ENCODE measurements at places on chromosomes 3 and 15. TPM values are rescaled to one million over a fixed set of nuclear protein-coding genes. Genes with fewer than 3 reads are reported as not detected.

DNA sequence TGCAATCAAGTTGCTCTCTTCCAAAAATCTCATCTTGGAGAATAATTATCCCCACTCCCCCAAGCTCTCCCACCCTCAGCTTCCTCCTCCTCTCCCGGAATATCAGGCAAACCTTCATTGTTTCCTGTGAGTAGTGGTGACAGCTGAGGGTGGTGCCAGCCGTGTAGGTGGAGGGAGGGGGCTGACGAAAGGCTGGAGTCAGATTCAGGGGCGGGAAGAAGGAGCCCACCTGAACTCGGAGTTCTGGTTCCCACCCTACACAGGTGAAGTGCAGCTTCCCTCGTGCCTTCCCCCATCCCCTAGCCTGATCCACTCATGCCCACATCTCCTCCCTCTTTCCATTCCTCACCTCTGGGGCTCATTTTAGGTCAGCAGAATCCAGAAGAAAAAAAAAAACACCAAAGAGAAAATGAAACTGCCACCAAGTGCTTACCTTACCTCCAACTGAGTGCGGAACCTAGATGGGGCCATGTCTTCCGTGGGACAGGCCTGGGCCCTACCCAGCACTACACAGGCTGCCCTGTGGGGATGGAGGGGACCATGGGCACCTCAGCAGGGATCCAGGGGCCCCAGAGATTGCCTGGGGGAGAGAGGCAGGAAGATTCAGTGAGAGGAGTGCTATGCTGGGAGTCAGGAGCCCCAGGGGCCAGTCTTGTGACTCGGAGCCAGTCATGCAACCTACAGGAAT, 81.3 kb downstream of the ADCY5 start:
- H3K27me3 ChIP-seq = peaks cover 12% of the 10 kb centered on the region
- no peak overlapping the region for H3K27ac ChIP-seq
- no peaks in the 10 kb centered on the region for H3K4me1 ChIP-seq
- H3K4me3 ChIP-seq = no peak overlapping the region

DNA sequence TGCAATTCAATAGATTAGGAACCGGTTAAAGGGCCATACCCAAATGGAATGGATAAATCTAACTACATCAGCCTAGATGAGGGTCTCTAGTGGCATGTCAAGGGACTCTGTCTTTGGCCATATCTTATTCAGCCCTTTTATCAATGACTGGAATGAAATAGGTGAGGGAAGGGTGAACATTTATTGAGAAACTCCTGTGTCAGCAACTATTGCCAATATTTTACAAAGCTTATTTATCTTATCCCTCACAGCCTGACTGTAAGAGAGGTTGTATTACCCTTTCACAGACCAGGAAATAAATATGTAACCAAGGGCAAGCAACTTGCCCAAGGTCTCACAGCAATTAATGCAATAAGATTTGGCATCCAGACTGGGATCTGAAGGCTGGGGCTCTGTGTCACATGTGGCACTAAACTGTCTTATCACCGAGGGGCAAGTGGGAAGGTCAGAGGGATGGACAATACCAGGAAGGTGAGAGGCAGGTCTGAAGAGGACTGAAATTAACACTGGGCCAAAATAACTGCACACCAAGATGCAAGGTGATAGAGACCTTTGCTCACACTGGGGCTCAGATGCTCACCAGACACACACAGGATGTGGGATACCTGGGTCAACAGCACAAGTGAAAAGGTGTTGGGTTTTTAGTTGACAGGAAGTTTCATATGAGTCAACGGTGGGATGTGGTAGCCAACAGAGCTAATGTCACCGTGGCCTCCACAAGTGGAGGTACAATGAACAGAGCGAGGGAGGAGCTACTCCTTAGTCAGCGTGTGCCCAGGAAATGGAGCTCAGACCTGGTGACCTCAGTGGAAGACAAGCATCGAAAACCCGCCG, 261.3 kb downstream of the RPLP1 start:
- H3K4me1 ChIP-seq = peaks cover 61% of the 10 kb centered on the region
- H3K27ac ChIP-seq = peak overlapping the region; percentile 85
- no peaks in the 10 kb centered on the region for H3K27me3 ChIP-seq
- H3K36me3 ChIP-seq = peaks cover 5% of the 10 kb centered on the region
- peak; percentile 78 for DNase-seq
- H3K4me3 ChIP-seq = peak overlapping the region; percentile 11

DNA sequence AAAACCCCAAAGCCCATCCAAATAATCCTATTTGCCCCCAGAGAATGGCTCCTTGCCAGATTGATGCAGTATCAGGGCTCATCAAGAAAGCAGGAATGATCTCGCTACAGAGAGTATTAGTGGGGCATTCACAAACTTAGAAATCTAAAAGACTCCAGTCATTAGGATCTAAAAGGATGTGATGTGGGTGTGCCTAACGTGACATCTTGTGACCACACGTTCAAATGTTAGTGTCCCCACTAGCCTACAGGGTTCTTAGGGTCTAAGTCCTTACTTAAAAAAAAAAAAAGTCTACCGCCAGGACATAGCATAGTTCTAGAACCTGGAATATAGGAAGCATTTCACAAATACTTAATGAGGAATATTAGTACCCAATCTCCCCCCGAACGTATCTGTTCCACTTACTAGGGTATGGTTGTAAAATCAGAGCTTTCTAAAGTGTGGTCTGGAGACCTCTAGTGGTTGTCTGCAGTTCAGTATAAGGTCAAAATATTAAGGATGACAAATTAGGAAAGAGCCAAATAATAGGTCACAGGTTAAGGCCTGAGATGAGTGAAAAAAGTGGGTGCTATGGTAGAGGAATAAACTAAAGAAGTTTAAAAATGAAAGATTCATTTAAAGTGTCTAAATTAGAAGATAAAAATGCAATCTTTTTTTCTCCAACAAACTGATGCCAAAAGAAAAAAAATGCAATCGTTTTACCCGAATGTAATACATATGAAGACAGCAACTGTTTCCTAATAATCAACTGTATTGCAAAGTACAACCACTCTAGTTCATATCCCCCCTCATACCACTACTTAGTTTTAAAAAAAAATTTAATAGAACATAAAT, 4.2 kb upstream of the CHRM5 start:
- no peak overlapping the region for H3K27ac ChIP-seq
- no peak overlapping the region for H3K4me3 ChIP-seq
- H3K36me3 ChIP-seq = no peaks in the 10 kb centered on the region
- no peak for DNase-seq

DNA sequence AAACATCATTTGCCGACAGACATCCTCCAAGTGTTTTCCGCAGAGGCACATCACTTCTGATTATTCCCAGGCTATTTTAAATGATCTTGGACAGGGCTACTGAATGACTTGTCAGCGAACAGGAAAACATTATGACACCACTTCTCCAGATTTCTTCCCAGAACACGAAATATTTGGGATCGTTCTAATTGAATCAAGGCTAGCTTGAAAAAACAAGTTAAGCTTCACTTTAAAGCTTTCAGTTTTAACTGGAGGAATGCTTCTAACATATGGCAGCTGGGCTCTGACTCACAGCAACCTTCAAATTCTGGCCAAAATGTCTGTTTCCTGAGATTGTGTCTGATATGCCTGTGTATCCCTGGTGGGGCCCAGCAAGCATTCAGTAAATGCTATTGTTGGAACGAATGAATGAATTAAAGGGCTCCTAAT, 127.0 kb upstream of the ICE2 start:
- no peak overlapping the region for H3K27ac ChIP-seq
- no peaks in the 10 kb centered on the region for H3K36me3 ChIP-seq
- peaks cover 11% of the 10 kb centered on the region for H3K27me3 ChIP-seq
- H3K4me3 ChIP-seq = no peak overlapping the region
- peaks cover 8% of the 10 kb centered on the region for H3K4me1 ChIP-seq

DNA sequence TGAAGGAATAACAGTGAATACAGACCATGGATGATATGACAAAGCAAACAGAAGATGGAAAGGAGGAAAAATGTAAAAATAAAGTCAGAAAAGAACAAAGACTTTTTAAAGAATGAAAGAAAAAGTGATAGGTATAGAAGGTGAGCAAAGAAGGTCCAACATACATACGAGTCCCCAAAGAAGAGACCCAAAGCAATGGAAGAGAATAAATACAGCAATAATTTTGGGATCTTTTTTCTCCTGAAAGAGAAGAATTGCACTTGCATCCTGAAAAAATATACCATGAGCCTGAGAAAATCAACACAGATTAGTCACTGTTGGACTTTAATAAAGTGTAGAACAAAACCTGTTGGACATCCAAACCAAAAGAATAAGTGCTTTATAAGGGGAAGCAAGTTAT, 85.3 kb upstream of the SLC6A1 start:
- no peaks in the 10 kb centered on the region for H3K27me3 ChIP-seq
- no peak for DNase-seq
- no peak overlapping the region for H3K27ac ChIP-seq
- no peaks in the 10 kb centered on the region for H3K4me1 ChIP-seq

- peaks cover 87% of the 10 kb centered on the region for H3K4me1 ChIP-seq
- peaks cover 44% of the 10 kb centered on the region for H3K36me3 ChIP-seq
- no peak overlapping the region for H3K27ac ChIP-seq
- DNase-seq = no peak
- no peaks in the 10 kb centered on the region for H3K27me3 ChIP-seq
- no peak overlapping the region for H3K4me3 ChIP-seq
Observed at GRCh38 chr3:50627407-50628051, 10.6 kb downstream of the MAPKAPK3 start.

DNA sequence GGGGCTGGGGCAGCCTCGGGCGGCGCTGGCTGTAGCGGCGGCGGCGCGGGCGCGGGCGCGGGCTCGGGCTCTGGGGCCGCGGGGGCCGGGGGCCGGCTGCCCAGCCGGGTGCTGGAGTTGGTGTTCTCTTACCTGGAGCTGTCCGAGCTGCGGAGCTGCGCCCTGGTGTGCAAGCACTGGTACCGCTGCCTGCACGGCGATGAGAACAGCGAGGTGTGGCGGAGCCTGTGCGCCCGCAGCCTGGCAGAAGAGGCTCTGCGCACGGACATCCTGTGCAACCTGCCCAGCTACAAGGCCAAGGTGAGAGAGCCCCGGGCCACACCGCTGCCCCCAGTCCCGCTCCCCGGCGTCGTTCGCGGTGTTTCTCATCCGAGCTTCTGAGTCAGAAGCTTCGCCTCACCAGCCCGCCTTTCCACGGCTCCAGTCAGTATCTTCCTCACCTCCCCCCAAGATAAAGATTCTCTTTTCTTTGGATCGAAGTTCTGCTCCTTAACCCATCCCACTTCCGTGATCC, 600 bp downstream of the FBXO45 start:
- H3K4me1 ChIP-seq = peaks cover 32% of the 10 kb centered on the region
- H3K27me3 ChIP-seq = no peaks in the 10 kb centered on the region
- peak overlapping the region; percentile 78 for H3K27ac ChIP-seq
- DNase-seq = peak; percentile 47
- peaks cover 13% of the 10 kb centered on the region for H3K36me3 ChIP-seq

DNA sequence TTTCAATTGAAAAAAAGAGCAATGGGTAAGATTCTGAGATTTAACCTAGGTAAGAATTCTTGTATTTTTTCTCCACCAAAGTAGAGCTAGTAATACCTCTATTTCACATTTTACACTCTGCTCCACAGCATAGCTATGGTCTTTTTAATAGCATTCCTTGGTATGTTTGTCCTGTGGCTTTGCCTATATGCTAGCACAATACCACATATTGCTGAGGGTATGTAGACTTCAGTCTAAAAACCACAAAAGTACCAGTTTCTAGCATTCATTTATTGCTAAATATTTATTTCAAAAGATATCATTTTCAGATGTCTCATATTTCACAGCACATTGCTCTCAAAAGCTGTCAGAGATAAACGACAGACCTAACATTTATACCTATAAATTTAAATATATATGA, 18.2 kb upstream of the EOGT start:
- H3K36me3 ChIP-seq = peaks cover 26% of the 10 kb centered on the region
- H3K4me3 ChIP-seq = no peak overlapping the region
- H3K27ac ChIP-seq = no peak overlapping the region
- no peaks in the 10 kb centered on the region for H3K27me3 ChIP-seq

- peaks cover 4% of the 10 kb centered on the region for H3K27me3 ChIP-seq
- H3K36me3 ChIP-seq = no peaks in the 10 kb centered on the region
- no peak overlapping the region for H3K27ac ChIP-seq
- DNase-seq = no peak
- H3K4me3 ChIP-seq = no peak overlapping the region
Observed at GRCh38 chr3:152102410-152102809, 166.3 kb upstream of the MBNL1 start.

DNA sequence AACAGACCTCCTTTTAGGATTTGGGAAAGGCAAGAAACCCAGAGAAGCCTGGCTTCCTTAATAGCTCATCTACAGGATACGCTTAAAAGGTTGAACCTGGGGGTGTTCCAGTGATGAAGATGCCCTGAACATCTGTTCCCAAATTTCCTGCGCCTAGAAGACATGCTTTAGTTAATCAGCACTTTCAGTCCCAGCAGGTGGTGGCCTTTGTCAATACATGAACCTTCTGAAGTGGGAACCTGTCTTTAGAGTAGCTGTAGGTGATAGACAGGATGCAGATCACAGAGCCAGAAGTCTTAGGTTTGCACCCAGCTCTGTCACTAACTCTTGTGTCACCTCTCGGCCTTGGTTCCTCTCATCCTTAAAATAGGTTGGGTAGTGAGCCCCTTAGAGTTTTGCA, 149.7 kb upstream of the SYNPR start:
- H3K36me3 ChIP-seq = no peaks in the 10 kb centered on the region
- no peak overlapping the region for H3K27ac ChIP-seq
- no peaks in the 10 kb centered on the region for H3K27me3 ChIP-seq
- no peaks in the 10 kb centered on the region for H3K4me1 ChIP-seq
- DNase-seq = no peak

DNA sequence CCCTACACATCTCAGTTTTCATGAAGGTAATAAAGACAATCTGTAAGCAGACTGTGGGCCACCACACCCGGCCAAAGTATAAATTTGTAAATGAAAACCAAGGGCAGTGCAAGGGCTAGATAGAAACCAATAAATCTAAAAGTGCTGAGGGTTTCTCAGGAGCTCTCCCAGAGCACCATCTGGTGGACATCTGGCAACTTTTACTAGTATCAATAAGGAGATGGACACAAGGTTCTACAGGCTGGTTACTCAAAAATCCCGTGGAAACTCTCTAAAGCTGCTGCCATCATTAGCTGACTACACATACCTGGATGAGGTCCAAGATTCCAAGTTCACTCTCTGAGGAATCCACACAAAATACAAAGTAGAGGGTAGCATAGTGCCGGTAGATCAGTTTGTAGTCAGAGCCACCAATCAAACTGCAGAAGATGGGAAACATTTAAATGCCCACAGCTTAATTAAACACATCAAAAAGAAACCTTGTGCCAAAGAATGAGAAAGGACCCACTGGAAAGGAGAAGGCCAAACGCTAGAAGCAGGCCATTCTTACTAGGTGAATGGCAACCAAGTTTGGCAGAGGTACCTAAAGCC, 5.5 kb downstream of the AP3S2 start:
- peaks cover 14% of the 10 kb centered on the region for H3K4me1 ChIP-seq
- no peak overlapping the region for H3K27ac ChIP-seq
- no peaks in the 10 kb centered on the region for H3K27me3 ChIP-seq

LRRC3B gene
- not detected for total RNA-seq

CCR9 gene
- total RNA-seq = not detected

ATR gene
- 42.4 TPM for total RNA-seq

Data from activated naive CD8-positive, alpha-beta T cell treated with anti-CD3 and anti-CD28 coated beads for 36 hours (primary cell).